ENCODE measurements at places on chromosomes 6 and 20.

DNA sequence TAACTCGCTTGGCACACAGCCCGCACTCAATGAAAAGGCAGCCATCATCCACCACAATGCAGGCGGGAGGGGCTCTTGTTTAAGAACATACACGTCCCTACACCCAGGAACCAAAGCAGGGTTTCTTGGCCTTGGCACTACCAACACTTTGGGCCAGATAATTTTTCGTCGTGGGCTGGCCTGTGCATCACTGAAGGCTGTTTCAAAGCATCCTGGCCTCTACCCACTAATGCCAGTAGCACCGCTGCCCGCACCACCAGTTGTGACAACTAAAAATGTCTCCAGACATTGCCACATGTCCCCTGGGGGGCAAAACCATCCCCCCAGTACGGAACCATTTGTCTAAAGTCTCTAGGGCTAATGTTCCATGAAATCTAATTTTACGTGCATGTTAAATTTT, 13.0 kb downstream of the UQCC2 start:
- DNase-seq: no peak

DNA sequence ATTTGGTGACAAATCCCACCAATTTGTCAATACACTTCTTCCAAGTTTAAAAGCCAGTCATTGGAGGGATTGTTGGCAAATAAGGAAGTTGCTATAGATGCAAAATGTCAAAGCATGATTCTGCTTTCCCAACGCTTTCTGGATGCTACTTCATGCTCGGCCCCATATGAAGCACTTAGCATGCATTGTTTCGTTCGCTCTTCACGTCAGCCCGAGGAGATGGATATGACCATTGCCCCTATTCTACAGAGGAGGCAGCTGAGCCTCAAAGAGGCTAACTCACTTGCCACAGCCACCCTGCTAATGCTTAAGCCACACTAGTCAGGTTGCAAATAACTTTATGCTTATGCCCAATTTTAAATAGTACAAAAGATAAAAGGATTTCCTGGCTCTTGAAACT, 2.8 kb upstream of the NXT1 start:
- no peak for DNase-seq

DNA sequence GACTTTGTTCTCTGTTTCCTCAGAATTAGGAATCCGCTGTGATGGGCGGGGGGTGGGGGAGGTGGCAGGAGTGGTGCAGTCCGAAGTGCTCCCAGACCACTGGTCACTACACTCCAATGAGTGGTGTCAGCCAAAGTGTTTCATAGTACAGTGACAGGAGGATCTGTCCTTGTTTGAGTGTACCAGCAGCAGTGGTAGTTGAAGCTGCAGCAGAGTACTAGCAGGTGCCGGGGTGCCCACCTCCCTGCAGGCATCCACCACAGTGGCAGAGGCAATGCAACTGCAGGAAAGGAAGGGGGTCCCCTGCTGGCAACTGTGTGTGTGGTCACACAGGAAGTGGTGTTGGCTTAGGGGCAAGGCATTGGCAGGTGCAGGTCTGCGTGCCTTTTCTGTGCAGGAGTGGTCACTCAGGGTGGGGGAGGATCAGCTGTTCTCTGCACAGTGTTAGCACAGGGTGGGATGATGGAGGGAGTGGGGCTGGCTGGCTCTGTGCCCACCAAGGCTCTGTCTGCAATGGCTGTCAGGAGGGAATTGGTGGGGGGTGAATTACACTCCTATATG, 9.7 kb downstream of the HLA-DOB start:
- no peak for DNase-seq

DNA sequence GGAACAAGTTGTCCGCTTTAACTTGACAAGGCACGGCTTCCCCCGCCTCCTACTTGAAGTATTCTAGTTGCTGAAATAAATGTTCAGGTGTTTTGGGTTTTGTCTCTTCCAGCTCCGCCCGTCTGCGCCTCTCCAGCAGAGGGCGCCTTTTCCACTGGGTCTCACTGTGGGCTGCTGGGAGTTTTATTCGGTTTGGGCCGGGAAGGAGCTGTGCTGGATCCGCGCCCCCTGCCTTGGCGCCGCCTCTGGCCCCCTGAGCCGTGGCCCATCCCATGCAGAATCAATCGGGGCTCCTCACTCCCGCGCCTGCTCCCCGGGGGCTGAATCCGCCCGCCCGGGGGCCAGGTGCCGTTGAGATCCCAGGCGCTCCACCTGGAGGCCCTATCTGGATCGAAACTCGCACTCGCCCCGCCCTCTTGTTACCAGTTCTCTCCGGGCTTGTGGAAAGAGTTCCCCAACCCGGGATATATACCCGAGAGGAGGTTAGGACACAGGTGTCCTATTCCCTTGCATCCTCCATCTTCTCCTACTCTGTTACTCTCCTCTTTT, 51.0 kb upstream of the TCF21 start:
- DNase-seq: peak; percentile 7

GRCh38 chr6:38137608-38138265, 318.2 kb downstream of the ZFAND3 start:
- DNase-seq: no peak

DNA sequence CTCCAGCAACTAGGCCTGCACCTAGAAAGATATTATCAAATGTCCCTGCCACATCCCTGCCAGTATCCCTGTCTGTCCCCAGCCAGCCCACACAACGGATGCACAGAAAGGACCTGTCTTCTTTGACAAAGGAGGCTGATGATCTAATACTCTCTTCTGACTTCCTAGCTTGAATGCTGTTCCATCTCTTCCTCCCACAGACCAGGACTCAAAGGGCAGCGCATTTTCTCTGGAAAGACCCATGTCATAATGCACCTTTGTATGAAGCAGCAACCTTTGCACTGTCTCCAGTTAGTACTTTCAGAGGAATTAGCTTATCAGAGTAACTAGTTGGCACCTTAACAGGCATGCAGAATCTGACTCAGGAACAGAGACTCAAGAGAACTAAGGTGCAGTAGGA, 53.3 kb upstream of the TAF8 start:
- DNase-seq: no peak

GRCh38 chr6:41039060-41039998, at the start of gene UNC5CL:
Gene UNC5CL (minus strand): TSS chr6:41039221. CDS start chr6:41035074, 4,147 bp downstream.
- DNase-seq: peak; percentile 22

GRCh38 chr6:36413489-36414480, 26.3 kb upstream of the ETV7 start:
- DNase-seq: no peak

All from immature natural killer cell (primary cell).